Tongue (tissue), 3 donors: ENCODE measurements at places on chromosomes 5 and 9. TPM values are rescaled to one million over a fixed set of nuclear protein-coding genes. Genes with fewer than 3 reads are reported as not detected.
A peak's percentile ranks its signal among the peaks of the same experiment; 100 is the strongest.

TAF11L10 gene
- total RNA-seq, result not detected

- no peak for DNase-seq
Observed at GRCh38 chr9:134809826-134810225, 70.8 kb upstream of the FCN2 start.

CATSPER3 gene
- total RNA-seq, result not detected

DNA sequence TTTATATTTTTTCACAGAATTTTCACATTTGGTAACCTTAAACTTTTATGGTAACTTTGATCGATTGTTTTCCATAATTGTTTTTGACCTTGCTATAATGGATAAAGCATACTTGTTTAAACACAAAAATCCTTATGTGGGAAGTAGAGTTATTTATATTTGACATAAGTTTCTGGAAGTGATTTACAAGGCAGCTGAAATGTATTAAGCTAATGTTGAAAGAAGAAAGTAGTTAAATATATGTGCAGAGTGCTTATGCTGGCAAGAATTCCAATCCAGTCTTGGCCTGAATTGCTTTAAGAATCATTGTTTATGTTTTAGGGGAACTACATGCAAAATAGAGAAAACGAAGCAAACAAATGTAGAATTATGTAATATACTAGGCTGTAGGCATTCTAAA is 763.6 kb downstream of the TAF11L14 start:
- DNase-seq, result peak; percentile 82

PPP3R2 gene
- total RNA-seq, result not detected

GRCh38 chr5:156477196-156477595 is 150.2 kb downstream of the SGCD start:
- no peak for DNase-seq
